ENCODE measurements at places on chromosomes 12 and 14.

GRCh38 chr14:70425354-70425753, 8.5 kb upstream of the SYNJ2BP start:
- DNase-seq = peak; percentile 40

DNA sequence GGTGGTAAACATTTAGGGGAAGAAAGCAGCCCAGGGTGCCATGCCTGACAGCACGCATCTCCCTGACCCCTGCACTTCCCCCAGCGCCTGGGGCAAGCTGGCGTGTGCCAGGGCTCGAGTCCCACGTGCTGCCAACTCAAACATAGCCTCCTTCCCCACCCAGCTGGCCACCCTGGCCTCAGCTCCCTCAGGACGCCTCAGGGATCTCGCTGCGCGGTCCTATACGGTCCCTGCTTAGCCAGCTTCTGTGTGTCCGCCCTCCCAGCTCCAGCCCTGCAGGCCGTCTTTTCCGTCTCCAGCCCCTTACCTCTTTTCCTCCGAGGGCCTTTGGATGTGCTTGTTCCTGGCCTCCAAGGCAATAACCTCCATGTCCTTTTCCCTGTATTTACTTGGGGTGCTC, 71.0 kb downstream of the TESC start:
- DNase-seq = no peak

GRCh38 chr14:68757618-68758081, 35.2 kb downstream of the ZFP36L1 start:
- no peak for DNase-seq

GRCh38 chr12:132024758-132025157, 75.0 kb downstream of the EP400 start:
- no peak for DNase-seq

DNA sequence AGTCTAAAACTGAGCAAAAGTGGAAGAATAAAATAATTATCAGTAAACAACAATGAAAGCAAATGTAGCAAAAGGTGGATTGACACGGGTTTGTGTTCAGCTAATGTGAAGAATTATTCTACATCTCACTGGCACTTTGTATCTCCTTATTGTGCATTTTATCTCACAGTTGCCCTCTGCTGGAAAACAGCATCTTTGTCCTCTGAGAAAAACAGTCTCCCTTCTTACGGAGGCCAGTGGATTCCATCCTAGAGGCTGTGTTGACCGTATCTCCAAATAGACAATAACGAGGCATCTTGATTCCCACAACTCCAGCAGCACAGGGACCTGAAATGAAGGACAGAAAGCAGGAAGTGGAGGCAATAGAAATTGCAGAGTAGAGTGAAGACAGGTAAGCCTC, 51.3 kb upstream of the PLBD1 start:
- DNase-seq = peak; percentile 86

GRCh38 chr12:109389146-109389545, 41.4 kb downstream of the MYO1H start:
- peak; percentile 29 for DNase-seq

- peak; percentile 25 for DNase-seq
These were observed 430.0 kb downstream of the CCDC91 start for GRCh38 chr12:28620281-28620680.
